ENCODE measurements at places on chromosomes 16 and 17.

GRCh38 chr17:50507871-50508572 is at the start of gene MYCBPAP:
MYCBPAP (plus strand) TSS chr17:50508439; CDS start chr17:50508675, 236 bp downstream.
- peak; percentile 80 for DNase-seq

- DNase-seq, result no peak
Observed at GRCh38 chr16:12229759-12230594, 253.4 kb downstream of the SNX29 start.

GRCh38 chr17:17414341-17414805 is 62.4 kb upstream of the MED9 start:
- no peak for DNase-seq

DNA sequence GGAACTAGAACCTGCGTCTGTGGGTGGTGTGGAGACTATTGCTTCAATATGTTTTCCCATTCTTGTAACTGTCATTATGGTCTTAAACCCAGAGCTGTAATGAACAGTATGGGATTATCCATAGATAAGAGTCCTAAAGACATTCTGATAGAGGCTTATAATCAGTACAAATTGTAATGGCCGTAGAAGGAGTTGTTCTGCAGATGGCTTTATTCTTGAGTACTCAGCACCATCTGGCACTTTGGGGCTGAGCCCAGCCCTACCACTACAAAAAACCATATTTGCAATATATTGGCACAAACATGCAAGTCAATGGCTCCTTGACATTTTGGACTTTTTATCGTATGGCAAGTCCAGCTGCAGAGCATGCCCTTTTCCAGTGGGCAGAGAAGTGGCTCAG is 150.0 kb downstream of the HS3ST4 start:
- no peak for DNase-seq

DNA sequence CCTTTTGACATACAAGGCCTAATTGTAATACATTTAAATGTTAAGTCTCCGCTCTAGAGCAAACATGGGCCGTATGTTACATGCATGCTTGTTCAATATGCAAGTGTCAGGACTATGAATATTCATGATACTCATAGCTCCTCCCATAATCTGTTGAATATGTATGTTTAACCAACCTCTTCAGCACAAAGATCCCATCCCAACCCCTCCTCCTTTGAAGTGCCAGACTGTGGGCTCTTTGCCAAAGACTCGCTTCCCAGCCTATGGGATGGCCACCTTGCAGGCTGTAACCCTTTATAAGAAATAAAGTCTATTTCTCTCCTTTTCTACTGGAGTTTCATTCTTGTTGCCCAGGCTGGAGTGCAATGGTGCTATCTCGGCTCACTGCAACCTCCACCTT is 156.2 kb downstream of the ABCC12 start:
- DNase-seq, result no peak

GRCh38 chr17:41494524-41494923 is 4.8 kb upstream of the KRT36 start:
- no peak for DNase-seq

GRCh38 chr16:9096416-9096952 is 5.0 kb downstream of the HAPSTR1 start:
- no peak for DNase-seq

All from stimulated activated CD8-positive, alpha-beta memory T cell treated with anti-CD3 and anti-CD28 coated beads, Interleukin-15, amount 100 ng/mL, for 48 hours (primary cell).